ENCODE measurements at places on chromosomes 6 and 20.
A peak's percentile ranks its signal among the peaks of the same experiment; 100 is the strongest.

DNA sequence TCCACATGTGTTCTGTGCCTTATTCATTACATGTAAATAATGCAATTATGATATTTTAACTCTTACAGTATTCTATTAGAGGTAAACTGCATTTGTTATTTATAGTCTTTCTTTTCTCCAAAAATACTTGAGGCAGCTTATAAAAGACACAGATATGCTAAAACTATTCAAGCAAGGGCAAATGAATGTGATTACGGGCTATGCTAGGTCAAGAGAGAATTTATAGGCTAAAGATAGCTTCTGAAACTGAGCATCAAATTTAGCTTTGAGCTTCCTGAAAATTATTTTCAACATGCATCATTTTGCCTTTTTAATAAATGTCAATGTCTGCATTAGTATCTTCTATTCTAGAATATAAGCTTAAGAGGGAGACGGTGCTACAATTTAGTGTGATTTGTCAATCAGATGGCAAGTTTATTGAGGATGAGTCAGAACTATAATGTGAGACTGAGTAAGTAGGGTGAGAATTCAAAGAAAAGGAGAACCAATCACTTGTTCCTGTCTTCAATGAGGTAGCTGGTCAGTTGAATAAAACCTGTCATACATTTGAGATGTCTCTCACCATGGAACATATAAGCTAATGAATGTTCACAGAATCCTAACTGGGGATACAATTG, 669.4 kb upstream of the CITED2 start:
- peak; percentile 82 for DNase-seq

DNA sequence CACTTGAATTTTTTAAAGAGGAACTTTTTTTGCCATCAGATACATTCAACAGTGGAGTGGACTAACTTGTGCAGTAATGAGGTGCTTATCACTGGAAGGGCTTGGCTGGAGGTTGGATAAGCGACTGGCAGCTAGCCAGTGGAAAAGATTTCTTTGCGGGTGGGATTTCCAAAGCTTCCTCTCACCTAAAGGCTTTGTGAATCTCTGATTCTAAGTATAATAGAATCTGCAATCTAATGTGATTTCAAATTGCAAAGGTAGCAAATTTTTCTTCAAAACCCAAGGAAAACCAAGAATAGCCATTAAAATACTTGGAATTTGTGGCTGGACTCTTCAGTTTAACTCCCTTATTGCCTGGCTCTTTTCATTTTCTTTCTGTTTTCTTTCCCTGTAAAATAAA, 460.4 kb upstream of the MARCKS start:
- DNase-seq, result no peak

- no peak for DNase-seq
These were observed 251.0 kb downstream of the UST start for GRCh38 chr6:148997865-148998264.

DNA sequence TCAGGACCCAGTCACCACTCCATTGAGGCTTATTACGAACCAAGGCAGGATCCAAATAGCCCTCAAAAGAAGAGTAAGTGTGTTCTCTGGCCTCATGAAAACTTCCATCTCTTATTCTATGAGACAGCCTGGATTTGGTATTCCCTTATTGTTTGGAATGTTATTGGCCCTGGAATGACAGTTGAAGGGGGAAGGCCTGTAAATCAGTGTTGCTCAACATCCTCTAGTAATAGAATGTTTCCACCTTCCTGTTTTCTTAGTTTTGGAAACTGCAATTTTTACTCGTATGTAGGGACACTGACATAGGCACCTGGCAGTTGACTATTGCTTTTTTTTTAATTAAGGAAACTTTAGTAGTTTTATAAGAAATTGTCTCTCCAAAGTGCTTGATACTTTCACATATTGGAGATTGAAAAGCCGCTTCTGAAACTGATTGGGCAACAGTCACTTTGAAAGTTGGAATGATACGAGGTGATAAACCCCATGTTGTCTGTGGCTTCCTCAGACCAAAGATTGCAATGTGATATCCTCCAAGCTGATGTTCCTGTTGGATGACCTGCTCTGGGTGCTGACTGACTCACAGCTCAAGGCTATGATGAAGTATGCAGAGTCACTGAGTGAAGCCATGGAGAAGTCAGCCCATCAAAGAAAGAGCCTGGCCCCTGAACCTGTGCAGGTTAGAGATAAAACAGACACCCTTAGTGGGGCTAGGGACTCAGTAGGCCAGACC, 43.1 kb downstream of the BLTP3A start:
- peak; percentile 52 for DNase-seq

DNA sequence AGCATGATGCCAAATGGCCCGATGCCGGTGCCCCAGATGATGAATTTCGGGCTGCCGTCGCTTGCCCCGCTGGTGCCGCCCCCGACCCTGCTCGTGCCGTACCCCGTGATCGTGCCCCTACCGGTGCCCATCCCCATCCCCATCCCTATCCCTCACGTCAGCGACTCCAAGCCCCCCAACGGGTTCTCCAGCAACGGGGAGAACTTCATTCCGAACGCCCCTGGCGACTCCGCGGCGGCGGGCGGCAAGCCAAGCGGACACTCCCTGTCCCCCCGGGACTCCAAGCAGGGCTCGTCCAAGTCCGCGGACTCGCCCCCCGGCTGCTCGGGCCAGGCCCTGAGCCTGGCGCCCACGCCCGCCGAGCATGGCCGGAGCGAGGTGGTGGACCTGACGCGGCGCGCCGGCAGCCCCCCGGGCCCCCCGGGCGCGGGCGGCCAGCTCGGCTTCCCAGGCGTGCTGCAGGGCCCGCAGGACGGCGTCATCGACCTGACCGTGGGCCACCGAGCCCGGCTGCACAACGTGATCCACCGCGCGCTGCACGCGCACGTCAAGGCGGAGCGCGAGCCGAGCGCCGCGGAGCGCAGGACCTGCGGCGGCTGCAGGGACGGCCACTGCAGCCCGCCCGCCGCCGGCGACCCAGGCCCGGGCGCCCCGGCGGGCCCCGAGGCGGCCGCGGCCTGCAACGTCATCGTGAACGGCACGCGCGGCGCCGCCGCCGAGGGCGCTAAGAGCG, 144.6 kb downstream of the SOBP start:
- no peak for DNase-seq

- DNase-seq, result no peak
These were observed 24.2 kb downstream of the RBM24 start for GRCh38 chr6:17305219-17306001.

DNA sequence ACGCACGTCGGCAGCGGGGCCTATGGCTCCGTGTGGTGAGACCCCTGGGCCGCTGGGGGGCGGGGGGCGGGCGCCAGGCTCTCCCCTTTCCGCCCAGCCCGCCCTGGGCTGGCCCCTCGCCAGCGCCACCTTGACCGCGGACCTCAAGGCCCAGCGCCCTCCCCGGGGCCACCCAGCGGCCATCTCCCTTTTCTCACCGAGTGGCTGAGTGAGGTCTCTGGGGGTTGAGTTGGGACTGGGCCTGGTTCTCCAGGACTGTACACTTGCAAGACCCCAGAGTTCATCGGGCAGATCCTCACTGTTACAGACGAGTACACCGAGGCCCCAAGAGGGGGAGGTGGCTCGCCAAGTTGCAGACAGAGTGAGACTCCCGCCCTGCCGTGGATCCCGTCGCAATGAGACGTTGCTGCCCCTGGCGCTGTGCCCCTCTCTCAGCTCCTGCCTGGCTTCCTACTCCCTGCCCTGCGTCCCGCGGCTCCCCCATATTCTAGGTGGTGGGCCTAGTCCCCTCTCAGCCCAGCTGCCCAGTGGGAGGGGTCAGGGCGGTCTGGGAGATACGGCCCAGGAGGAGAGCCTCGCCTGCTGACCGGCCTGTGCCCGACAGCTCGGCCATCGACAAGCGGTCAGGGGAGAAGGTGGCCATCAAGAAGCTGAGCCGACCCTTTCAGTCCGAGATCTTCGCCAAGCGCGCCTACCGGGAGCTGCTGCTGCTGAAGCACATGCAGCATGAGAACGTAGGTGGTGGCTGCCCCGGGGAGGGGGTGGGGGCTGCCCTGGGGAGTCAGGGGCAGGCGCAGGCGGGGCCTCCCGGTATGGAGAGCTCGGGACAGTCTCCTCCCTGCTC, 576 bp downstream of the MAPK13 start:
- peak; percentile 73 for DNase-seq

All from inflammatory macrophage (primary cell).